Activated CD4-positive, alpha-beta T cell treated with anti-CD3 and anti-CD28 coated beads for 1 hour (primary cell): ENCODE measurements at places on chromosomes 13 and 19.

DNA sequence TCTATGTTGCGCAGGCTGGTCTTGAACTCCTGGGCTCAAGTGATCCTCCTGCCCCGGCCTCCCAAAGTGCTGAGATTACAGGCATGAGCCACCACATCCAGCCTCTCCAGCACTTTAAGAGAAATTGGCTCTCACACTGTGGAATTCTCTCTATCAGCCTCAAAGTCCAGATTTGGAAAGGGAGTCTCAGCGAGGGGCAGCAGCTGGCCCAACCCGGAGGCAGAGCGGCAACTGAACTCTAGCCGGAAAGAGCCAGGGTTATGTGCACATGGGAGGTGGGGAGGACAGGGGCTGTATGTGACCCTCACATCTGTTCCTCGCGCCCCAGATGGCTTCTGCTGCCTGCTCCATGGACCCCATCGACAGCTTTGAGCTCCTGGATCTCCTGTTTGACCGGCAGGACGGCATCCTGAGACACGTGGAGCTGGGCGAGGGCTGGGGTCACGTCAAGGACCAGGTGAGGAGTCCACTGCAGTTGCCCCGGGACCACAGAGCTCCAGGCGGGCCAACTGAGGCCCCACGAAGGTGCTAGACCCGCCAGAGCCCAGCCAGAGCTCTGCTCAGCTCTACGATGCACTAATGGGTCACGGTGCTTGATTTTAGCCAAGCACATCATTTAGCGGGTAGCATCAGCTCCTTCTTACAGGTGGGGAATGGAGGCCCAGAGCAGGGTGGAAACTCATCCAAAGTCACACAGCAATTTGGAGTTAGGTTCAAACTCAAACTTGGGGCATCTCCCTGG lies 1.3 kb downstream of the CREB3L3 start:
- no peak for DNase-seq

- no peak for DNase-seq
Measured at GRCh38 chr19:5434970-5435641, 20.1 kb upstream of the ZNRF4 start.

GRCh38 chr19:34305221-34306083 lies 51.1 kb downstream of the GARRE1 start:
- no peak for DNase-seq

DNA sequence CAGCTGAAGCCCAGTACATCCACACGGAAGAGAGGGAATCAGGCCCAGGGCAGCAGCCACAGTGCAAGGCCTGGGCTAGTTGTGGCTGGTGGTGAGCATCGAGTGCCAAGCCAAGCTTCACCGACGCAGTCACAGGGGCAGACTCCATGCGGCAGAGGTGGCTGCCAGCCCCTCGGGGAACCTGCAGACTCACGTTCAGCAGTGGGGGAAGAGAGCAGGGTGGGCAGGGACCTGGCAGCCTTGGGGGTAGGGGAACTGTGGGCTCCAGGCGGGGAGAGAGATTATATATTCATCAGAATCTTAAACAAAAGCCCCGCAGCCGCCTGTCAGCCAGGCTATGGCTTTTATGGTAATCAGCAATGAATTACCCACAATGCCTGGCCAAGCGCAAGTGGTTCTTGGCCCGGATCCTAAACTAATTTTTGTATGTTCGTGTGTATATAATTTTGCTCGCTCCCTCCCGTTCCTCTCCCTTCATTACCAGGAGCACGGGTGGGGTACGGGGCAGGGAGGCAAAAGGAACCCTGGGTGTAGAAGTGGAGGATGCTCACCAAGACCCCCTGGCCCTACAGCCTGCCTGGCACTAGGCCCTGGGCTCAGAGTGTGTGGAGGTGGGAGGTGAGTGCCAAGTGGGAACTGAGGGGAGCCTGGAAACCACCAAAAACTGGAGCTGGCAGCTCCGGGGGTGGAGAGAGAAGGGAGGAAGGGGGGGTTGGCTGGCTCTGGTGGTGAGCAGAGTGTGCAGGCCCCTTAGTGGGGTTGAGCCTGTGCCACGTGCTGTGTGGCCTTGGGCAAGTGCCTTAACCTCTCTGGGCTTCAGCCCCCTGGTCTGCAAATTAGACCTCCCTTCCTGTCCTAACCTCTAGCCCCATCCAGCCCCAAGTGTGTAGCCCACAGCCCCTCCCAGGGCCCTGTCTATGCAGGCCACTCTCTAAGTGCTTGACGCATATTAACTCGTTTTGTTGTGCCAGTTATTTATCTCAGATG lies 31.9 kb downstream of the PTPRS start:
- no peak for DNase-seq

GRCh38 chr13:52846567-52847321 lies 1.7 kb downstream of the PCDH8 start:
- DNase-seq = no peak

- DNase-seq = no peak
Measured at GRCh38 chr13:44024846-44025195, 145.1 kb downstream of the LACC1 start.

GRCh38 chr13:48819899-48820298 lies 155.8 kb upstream of the FNDC3A start:
- no peak for DNase-seq

GRCh38 chr19:55454787-55455243 lies 6.6 kb downstream of the ISOC2 start:
- peak; percentile 31 for DNase-seq

- DNase-seq = no peak
Measured at GRCh38 chr13:84136582-84136981, 254.3 kb upstream of the SLITRK1 start.

- no peak for DNase-seq
Measured at GRCh38 chr13:98528663-98529064, 48.2 kb downstream of the STK24 start.

DNA sequence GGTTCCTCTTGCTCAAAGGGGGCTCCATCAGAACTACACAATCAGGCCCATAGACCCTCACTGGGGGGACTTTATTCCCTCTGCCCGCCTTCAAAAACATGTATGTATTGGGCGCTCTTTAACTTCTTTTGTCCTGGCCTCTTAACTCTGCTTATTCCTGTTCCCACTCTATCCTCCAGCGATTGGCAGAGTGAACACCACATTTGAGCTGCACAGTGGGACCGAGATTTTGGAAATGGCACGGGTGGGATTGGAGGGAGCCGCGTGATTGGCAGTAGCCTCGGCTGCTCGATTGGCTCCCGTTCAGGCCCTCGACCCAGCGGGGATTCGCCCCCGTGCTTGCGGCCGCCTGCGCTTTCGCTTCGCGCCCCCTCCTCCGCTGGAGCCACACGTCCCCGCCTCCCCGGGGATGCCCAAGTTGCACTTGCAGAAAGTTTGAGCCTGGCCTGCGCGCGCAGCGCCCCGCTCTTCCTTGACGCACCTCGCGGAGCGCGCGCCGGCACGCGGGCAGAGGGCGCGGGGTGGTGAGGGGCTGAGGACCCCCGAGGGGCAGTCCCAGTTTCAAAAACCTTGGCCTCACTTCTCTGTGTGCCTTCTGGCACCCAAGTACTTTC lies at the start of gene ZIC5:
Gene ZIC5, minus strand, starts transcription at position 192 of the 614 bp plus-strand sequence. Its CDS starts 164 bp downstream, at position 28.
- DNase-seq = no peak
